Smooth muscle cell of bladder (primary cell): ENCODE measurements at places on chromosomes 5 and 9. TPM values are rescaled to one million over a fixed set of nuclear protein-coding genes. Genes with fewer than 3 reads are reported as not detected.

Gene PLGRKT
- 9.7 and 12.4 TPM in 2 replicates for total RNA-seq

Gene AQP7
- total RNA-seq, result 0.09 and 0.14 TPM in 2 replicates

Gene PTPRD
- total RNA-seq, result 3.8 and 6.9 TPM in 2 replicates

Gene HSPB3
- total RNA-seq, result not detected in 2 replicates

Gene PLAC8L1
- 0.18 TPM in 1 of 2 replicates, not detected in the other for total RNA-seq

Gene AFAP1L1
- total RNA-seq, result 2.4 and 2.8 TPM in 2 replicates

Gene TNC
- 46.8 and 73.0 TPM in 2 replicates for total RNA-seq

Gene MELK
- 5.0 and 6.0 TPM in 2 replicates for total RNA-seq
